ENCODE measurements at places on chromosomes 1 and 21. TPM values are rescaled to one million over a fixed set of nuclear protein-coding genes. Genes with fewer than 3 reads are reported as not detected.
A peak's percentile ranks its signal among the peaks of the same experiment; 100 is the strongest.

DNA sequence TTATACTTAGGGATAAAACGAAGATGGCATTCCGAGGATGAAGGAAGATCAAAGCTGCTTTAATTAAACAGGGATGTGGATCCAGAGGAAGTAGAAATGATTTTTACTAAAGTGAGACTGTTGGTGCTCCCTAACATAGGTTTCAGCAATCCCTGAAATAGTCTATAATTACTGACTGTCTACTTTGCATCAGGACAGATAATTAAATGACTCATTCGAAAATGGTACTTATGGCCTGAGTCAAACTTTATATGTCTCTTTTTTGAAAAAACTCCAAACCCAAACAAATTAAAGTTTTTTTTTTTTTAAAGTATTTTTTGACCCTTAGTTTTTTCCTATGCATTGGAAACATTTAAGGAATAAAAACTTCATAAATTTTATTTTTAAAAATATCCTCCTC lies 90.3 kb downstream of the LYST start:
- no peaks in the 10 kb centered on the region for H3K4me1 ChIP-seq
- no peak for DNase-seq
- H3K4me3 ChIP-seq, result no peak overlapping the region
- H3K36me3 ChIP-seq, result no peaks in the 10 kb centered on the region

Gene SHE
- 21.8 TPM for polyA plus RNA-seq

GRCh38 chr1:151968058-151968457 lies 25.6 kb downstream of the S100A10 start:
- no peak for DNase-seq
- H3K4me3 ChIP-seq, result no peak overlapping the region
- peaks cover 42% of the 10 kb centered on the region for H3K4me1 ChIP-seq
- H3K27ac ChIP-seq, result no peak overlapping the region

Gene CLCA4
- not detected for polyA plus RNA-seq

DNA sequence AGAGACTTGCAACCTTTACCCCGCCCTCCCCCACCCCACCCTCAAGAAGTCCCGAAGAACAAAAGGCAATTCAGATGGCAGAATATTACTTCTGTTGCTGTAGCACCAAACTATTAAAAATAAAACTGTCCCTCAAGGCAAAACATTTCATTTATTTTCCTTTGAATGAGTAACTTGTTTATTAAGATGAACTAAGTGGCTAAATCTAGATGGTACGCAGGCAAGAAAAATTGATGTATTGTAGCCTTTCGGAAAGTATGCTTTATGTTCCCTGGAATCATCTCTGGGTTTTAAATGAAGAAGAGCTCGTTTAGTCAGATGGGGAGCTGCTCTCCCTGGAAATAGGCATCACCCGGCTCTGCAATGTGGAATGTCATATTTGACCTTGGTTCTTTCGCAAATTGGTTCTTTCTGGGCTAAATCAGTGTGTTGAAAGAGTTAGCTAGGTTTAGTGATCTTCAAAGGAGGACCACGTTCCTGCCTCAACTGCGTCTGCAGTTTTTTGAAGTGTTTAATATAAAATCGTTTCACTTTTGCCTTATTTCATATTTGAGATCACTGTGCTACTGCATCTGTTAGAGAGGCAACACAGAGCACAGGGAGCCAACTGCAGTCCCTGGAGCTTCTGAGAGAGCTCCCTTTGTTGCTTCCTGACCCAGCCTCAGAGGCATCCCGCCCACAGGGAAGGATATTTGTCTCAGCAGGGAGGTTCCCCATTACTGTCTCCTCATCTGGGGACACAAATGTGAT lies 61.8 kb downstream of the KIF26B start:
- no peak overlapping the region for H3K4me3 ChIP-seq
- DNase-seq, result no peak
- H3K36me3 ChIP-seq, result no peaks in the 10 kb centered on the region
- no peaks in the 10 kb centered on the region for H3K4me1 ChIP-seq

GRCh38 chr21:21175798-21176334 lies 177.7 kb downstream of the NCAM2 start:
- no peak for DNase-seq
- H3K27me3 ChIP-seq, result no peaks in the 10 kb centered on the region
- H3K27ac ChIP-seq, result no peak overlapping the region

Gene LRRC3
- polyA plus RNA-seq, result 6.9 TPM

- H3K4me1 ChIP-seq, result peaks cover 3% of the 10 kb centered on the region
- peaks cover 51% of the 10 kb centered on the region for H3K27me3 ChIP-seq
- H3K4me3 ChIP-seq, result no peak overlapping the region
- DNase-seq, result no peak
These were observed 196.9 kb downstream of the PRDM2 start for GRCh38 chr1:13896932-13897331.

- H3K27ac ChIP-seq, result no peak overlapping the region
- DNase-seq, result no peak
- H3K36me3 ChIP-seq, result peaks cover 100% of the 10 kb centered on the region
- no peaks in the 10 kb centered on the region for H3K27me3 ChIP-seq
- no peak overlapping the region for H3K4me3 ChIP-seq
These were observed 10.3 kb downstream of the POFUT2 start for GRCh38 chr21:45277101-45278045.

GRCh38 chr1:234134878-234135277 lies 230.4 kb downstream of the SLC35F3 start:
- H3K4me3 ChIP-seq, result no peak overlapping the region
- no peaks in the 10 kb centered on the region for H3K36me3 ChIP-seq
- DNase-seq, result no peak
- H3K4me1 ChIP-seq, result no peaks in the 10 kb centered on the region

DNA sequence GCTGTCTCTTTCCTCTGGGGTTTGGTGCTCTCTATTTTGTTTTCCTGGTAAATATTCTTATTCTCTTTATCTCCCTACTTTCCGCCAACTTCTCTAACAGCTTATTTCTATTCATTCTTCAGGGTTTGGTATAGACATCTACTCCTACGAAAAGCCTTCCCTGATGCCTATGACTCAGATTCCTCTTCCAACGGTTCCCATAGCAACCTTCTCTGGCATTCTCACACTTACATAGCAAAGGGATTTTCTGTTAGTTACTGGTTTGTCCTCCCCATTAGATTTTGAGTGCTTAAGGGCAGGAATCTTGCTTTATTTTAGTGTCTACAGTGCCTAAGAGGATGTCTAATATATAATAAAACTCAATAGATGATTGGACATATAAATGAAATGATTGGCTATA lies 407.6 kb upstream of the DEPDC1 start:
- H3K27me3 ChIP-seq, result no peaks in the 10 kb centered on the region
- H3K4me3 ChIP-seq, result no peak overlapping the region
- no peak for DNase-seq
- no peaks in the 10 kb centered on the region for H3K36me3 ChIP-seq
- no peak overlapping the region for H3K27ac ChIP-seq

- H3K27me3 ChIP-seq, result no peaks in the 10 kb centered on the region
- no peaks in the 10 kb centered on the region for H3K4me1 ChIP-seq
- no peaks in the 10 kb centered on the region for H3K36me3 ChIP-seq
- H3K4me3 ChIP-seq, result no peak overlapping the region
- DNase-seq, result peak; percentile 11
These were observed 378.9 kb downstream of the KCNH1 start for GRCh38 chr1:210754878-210755665.

GRCh38 chr1:60448850-60449249 lies 375.3 kb upstream of the C1orf87 start:
- H3K4me1 ChIP-seq, result no peaks in the 10 kb centered on the region
- no peak overlapping the region for H3K27ac ChIP-seq
- H3K36me3 ChIP-seq, result no peaks in the 10 kb centered on the region
- H3K27me3 ChIP-seq, result no peaks in the 10 kb centered on the region
- DNase-seq, result no peak

DNA sequence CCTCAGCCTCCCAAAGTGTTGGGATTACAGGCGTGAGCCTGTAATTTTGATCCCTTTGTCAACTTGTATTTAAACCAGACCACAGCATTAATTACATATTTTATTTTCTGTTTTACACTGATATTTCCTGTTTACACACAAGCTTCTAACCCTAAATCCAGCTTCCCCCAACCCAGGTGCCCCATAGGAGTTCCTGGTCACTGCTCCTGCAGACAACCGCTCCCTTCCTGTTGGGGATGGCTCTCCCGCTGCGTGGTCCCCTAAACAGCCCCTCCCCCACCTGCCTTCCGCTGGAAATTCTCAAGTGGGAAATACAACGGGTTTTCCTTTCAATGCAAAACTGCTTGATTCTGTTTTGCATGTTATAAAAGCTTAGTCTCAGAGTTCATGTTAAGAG lies 3.7 kb downstream of the CSTB start:
- H3K27ac ChIP-seq, result peak overlapping the region; percentile 45
- H3K36me3 ChIP-seq, result peaks cover 24% of the 10 kb centered on the region
- H3K27me3 ChIP-seq, result no peaks in the 10 kb centered on the region

Gene GJC2
- 2.7 TPM for polyA plus RNA-seq

Gene KCNA3
- 0.81 TPM for polyA plus RNA-seq

- H3K4me3 ChIP-seq, result no peak overlapping the region
- H3K36me3 ChIP-seq, result no peaks in the 10 kb centered on the region
- H3K4me1 ChIP-seq, result peaks cover 8% of the 10 kb centered on the region
- no peak overlapping the region for H3K27ac ChIP-seq
- DNase-seq, result no peak
- H3K27me3 ChIP-seq, result no peaks in the 10 kb centered on the region
These were observed 57.2 kb downstream of the LAMC1 start for GRCh38 chr1:183080406-183080805.

- no peak for DNase-seq
- no peak overlapping the region for H3K27ac ChIP-seq
- H3K4me3 ChIP-seq, result no peak overlapping the region
- H3K4me1 ChIP-seq, result no peaks in the 10 kb centered on the region
- H3K27me3 ChIP-seq, result peaks cover 73% of the 10 kb centered on the region
- no peaks in the 10 kb centered on the region for H3K36me3 ChIP-seq
These were observed 6.2 kb upstream of the KCNA10 start for GRCh38 chr1:110525249-110525595.

GRCh38 chr1:31072304-31072746 lies 6.8 kb upstream of the PUM1 start:
- no peaks in the 10 kb centered on the region for H3K36me3 ChIP-seq
- H3K4me1 ChIP-seq, result no peaks in the 10 kb centered on the region
- no peaks in the 10 kb centered on the region for H3K27me3 ChIP-seq
- H3K4me3 ChIP-seq, result no peak overlapping the region
- no peak for DNase-seq

Gene UQCRHL
- 3.1 TPM for polyA plus RNA-seq

Gene WNT3A
- 0.07 TPM for polyA plus RNA-seq

Gene ANKRD65
- polyA plus RNA-seq, result 35.3 TPM

DNA sequence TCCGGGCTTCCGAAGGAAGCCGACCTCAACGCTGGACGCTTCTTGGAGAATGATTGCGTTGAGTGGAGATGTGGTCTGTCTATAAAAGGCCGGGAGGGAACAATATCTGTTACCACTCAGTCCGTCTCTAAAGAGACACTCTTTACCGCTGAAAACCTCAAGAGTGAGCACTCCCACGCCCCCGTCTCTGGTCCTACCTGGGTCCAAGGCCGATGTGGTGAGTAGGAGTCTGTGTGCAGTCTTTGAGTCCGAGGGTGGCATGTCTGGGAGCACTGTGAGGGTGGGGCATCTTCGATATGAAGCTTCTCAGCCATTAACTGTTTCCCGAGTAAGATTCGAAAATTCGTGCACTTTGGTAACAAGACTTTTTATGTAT lies 576 bp downstream of the ZFP69 start:
- no peaks in the 10 kb centered on the region for H3K27me3 ChIP-seq
- H3K4me3 ChIP-seq, result peak overlapping the region; percentile 84
- H3K27ac ChIP-seq, result peak overlapping the region; percentile 71
- DNase-seq, result no peak
- no peaks in the 10 kb centered on the region for H3K4me1 ChIP-seq

Gene SEMA6C
- 31.5 TPM for polyA plus RNA-seq

GRCh38 chr1:239952348-239953308 lies 139.1 kb upstream of the FMN2 start:
- H3K36me3 ChIP-seq, result no peaks in the 10 kb centered on the region
- H3K4me3 ChIP-seq, result no peak overlapping the region
- H3K27me3 ChIP-seq, result peaks cover 14% of the 10 kb centered on the region
- H3K4me1 ChIP-seq, result no peaks in the 10 kb centered on the region
- no peak overlapping the region for H3K27ac ChIP-seq

Gene CFHR2
- not detected for polyA plus RNA-seq

DNA sequence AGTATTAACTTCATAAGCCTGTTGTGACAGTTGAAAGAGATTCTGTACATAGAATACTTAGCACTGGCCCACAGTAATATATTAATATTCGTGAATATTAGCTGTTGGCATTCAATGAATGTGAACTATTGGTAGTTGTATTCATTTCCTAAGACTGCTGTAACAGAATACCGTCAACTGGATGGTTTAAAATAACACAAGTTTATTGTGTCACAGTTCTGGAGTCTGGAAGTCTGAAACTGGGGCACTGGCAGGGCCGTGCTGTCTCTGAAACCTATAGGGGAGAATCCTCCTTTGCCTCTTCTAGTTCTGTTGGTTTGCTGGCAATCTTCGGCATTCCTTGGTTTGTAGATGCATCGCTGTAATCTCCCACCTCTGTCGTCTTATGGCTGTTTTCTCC lies 47.5 kb downstream of the OLFML3 start:
- no peak overlapping the region for H3K27ac ChIP-seq
- H3K4me3 ChIP-seq, result no peak overlapping the region
- no peaks in the 10 kb centered on the region for H3K4me1 ChIP-seq
- DNase-seq, result no peak
- H3K27me3 ChIP-seq, result no peaks in the 10 kb centered on the region

DNA sequence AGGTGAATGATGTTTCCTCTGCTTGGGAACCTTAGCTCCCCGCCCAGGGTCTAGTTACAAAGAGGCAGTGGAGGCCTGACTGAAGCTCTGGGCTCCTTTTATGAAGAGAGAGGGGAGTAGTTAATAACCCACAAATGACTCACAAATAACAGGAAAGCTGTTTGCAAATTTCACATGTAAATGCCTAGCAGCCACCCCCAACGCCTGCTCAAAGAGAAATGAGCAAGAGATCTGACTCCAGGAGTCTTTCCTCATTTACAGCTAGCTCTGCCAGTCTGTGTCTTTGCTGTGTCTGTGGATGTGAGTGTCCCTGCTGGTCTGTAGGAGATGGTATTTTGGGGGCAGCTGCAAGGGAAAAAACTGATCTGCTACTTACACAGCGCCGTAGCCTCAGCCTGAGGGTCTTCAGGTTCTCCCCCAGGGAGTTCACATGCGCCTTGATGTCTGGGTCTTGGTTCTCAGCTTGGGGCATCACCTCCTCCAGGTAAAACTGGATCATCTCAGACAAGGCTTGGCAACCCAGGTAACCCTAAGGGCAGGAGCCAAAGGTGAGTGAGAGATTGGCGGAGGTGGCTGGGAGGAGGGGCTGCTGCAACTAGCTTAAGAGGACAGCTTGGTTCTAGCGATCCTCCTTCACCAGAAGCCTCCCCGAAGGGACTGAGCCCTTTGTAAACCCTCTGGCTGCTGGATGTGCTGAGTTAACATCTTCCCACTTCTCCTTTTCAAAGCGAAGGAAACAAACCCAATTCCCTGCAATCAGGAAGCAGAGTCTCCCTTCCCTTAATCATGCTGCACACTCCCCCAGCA lies at the start of gene IL19:
TSS of gene IL19 (plus strand) at position 243 of the 807 bp plus-strand sequence. CDS start 65,890 bp downstream, outside the sequence.
- H3K36me3 ChIP-seq, result peaks cover 8% of the 10 kb centered on the region
- H3K4me1 ChIP-seq, result peaks cover 85% of the 10 kb centered on the region
- no peak for DNase-seq
- no peaks in the 10 kb centered on the region for H3K27me3 ChIP-seq
